Daoy (cell line): ENCODE measurements at places on chromosomes 2 and 18.

DNA sequence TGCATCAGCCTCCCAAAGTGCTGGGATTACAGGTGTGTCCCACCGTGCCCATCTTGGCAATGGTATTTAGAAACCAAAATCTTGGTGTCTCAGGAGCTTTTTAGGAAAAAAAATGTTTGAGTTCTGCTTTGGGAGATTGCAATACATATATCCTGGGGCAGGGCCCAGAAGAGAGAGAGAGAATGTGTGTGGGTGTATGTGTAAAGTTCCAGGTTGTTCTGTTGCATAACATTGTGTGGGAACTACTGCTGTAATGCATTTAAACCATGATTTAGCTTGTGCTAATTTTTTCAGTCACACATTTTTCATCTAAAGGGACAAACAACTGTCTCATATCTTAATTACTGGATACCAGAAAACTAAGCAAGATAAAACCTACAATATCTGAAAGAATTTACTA, 70.8 kb upstream of the NABP1 start:
- no peak for DNase-seq

DNA sequence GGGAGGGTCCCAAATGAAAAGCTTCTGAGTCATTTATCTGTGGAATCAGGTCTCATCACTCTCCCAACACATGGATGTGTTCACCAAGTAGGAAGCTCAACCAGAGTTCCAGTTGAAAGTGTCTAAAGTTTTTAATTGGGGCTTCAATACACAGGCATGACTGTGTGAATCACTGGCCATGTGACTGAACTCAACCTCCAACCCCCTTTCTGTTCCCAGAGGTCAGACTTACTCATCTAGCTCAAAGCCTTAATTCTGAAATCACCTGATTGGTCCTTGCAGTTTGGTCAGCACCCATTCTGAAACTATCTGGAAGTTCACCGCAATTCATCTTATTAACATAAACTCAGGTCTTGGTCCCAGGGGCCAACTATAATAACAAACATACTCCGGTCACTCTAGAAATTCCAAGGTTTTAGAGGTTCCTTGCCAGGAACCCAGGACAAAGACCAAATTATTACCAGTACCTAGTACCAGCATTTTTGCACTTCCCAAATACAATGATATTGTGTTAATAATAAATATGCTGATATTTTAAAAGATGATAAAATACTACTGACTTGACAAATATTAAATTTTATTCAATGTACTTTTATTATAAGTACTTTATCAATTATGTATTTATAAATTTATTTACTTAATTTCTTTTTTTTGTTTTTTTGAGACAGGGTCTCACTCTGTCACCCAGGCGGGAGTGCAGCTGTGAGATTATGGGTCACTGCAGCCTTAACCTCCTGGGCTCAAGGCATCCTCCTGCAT, 10.7 kb upstream of the RBM45 start:
- peak; percentile 21 for DNase-seq

DNA sequence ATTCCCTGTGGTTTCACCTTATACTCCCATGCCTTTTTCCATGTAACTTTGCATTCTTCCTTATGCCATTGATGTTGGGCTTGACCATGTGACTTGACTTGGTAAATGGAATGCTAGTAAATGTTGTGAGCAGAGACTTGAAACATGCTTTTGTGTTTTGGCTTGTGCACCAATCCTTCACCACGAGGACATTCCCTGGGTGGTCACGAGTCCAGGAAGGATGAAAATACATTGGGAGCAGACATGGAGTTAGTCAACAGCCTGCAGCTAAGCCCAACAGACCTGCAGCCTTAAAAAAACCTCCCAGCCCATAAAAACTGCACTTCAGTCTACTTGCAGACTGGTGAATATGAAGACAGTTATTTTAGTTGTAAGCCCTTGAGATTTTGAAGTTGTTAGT, 116.5 kb upstream of the SPATS2L start:
- DNase-seq: no peak

- no peak for DNase-seq
These were observed 860.8 kb upstream of the ACVR2A start for GRCh38 chr2:146984014-146984413.

DNA sequence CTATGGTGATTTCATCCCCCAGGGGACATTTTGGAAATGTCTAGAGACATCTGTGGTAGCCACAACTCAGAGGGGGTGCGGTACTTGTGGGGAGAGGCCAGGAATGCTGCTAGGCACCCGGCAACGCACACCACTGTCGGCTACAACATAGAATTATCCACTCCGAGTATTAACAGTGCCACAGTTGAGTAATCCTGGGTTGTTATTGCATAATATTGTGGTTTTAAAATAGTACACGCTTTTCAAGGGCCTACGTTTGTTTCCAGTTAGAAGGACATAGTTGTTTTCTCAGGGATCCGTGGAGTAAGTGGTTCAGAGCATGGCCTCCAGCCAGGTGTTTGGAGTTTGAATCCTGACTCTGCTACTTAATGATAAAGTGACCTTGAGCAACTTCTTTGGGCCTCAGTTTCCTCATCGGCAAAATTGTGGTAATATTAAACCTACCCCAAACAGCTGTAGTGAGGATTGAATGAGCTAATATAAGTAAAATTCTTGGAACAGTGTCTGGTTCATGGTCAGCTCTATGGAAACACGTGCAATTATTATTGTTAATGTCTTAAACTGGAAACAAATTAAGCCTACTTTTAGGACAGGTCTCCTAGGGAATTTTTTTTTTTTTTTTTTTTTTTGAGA, 24.5 kb downstream of the CYP27A1 start:
- peak; percentile 96 for DNase-seq

- DNase-seq: no peak
These were observed 843.6 kb downstream of the TRIB2 start for GRCh38 chr2:13560322-13560721.
